ENCODE measurements at places on chromosomes 7 and 10. TPM values are rescaled to one million over a fixed set of nuclear protein-coding genes. Genes with fewer than 3 reads are reported as not detected.

Gene FAM13C
- total RNA-seq = 3.1 TPM

Gene PON3
- total RNA-seq = not detected

Gene TMEM273
- total RNA-seq = 1.2 TPM

Gene EIF5AL1
- total RNA-seq = 0.27 TPM

Gene GJC3
- total RNA-seq = not detected

Gene RADIL
- 0.64 TPM for total RNA-seq

Gene BLNK
- 6.9 TPM for total RNA-seq

Gene CALHM3
- not detected for total RNA-seq

Gene HOXA6
- total RNA-seq = not detected

Gene PALD1
- 2.2 TPM for total RNA-seq

Gene NKX1-2
- total RNA-seq = 2.0 TPM

Gene FAM131B
- total RNA-seq = 2.5 TPM

Measured in hepatocyte (in vitro differentiated cells).